ENCODE measurements at places on chromosomes 1 and 21. TPM values are rescaled to one million over a fixed set of nuclear protein-coding genes. Genes with fewer than 3 reads are reported as not detected.

The ESPN gene
- 14.4 TPM for total RNA-seq

The MACO1 gene
- total RNA-seq, result 20.4 TPM

The IL19 gene
- not detected for total RNA-seq

The ATAD3C gene
- total RNA-seq, result 2.4 TPM

The B3GALT5 gene
- not detected for total RNA-seq

The CXADR gene
- 3.0 TPM for total RNA-seq

The LSS gene
- 111 TPM for total RNA-seq

The PANK4 gene
- 32.3 TPM for total RNA-seq

The OR2AK2 gene
- not detected for total RNA-seq

The NHLH1 gene
- not detected for total RNA-seq

GRCh38 chr1:11109047-11109760, 9.5 kb upstream of the EXOSC10 start:
- no peak for DNase-seq

GRCh38 chr1:3029991-3030662, 8.9 kb downstream of the ACTRT2 start:
- no peak for DNase-seq

DNA sequence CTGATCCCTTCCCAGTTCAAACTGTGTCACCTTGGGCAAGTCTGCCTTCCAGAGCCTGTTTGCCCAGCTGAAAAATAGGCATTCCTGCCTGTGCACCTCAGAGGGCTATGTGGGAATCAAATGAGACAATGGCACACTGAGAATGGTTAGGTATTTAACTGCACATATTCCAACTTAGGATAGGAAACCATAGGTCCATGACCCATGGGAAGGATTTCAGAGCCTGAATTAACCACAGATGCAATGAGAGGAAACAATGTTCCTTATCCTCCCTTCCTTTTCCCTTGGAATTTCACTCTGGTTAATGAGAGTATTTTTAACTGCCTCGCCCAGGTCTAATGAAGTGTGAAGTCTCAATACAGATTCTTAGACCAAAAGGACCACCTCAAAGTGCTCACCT, 12.7 kb downstream of the PAFAH2 start:
- DNase-seq, result no peak

- DNase-seq, result no peak
Observed at GRCh38 chr1:51936531-51936930, 54.0 kb downstream of the RAB3B start.

- no peak for DNase-seq
Observed at GRCh38 chr21:28344985-28345384, 647.7 kb downstream of the LTN1 start.

DNA sequence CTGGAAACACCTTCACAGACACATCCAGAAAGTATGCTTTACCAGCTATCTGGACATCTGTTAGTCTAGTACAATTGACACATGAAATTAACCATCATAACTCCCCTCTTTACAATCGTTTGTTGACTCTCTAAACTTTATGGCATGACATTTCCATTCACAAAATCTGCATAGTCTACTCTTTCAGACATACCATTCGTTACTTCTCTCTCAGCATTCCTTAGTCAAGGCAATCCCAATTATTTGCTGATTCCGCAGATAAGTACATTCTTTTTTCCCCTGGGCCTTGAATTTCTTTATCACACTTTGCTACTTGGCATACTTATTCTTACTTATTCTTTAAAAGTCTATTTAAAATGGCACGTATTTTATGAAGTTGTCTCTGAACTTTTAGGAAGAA, 15.1 kb upstream of the CRB1 start:
- no peak for DNase-seq

- DNase-seq, result no peak
Observed at GRCh38 chr21:45914321-45914845, 67.2 kb upstream of the COL6A1 start.

- DNase-seq, result no peak
Observed at GRCh38 chr21:16194788-16195537, 465.2 kb downstream of the USP25 start.

GRCh38 chr1:58886611-58887010, 102.8 kb upstream of the JUN start:
- no peak for DNase-seq

- DNase-seq, result no peak
Observed at GRCh38 chr1:109892561-109893368, 17.9 kb upstream of the CSF1 start.

DNA sequence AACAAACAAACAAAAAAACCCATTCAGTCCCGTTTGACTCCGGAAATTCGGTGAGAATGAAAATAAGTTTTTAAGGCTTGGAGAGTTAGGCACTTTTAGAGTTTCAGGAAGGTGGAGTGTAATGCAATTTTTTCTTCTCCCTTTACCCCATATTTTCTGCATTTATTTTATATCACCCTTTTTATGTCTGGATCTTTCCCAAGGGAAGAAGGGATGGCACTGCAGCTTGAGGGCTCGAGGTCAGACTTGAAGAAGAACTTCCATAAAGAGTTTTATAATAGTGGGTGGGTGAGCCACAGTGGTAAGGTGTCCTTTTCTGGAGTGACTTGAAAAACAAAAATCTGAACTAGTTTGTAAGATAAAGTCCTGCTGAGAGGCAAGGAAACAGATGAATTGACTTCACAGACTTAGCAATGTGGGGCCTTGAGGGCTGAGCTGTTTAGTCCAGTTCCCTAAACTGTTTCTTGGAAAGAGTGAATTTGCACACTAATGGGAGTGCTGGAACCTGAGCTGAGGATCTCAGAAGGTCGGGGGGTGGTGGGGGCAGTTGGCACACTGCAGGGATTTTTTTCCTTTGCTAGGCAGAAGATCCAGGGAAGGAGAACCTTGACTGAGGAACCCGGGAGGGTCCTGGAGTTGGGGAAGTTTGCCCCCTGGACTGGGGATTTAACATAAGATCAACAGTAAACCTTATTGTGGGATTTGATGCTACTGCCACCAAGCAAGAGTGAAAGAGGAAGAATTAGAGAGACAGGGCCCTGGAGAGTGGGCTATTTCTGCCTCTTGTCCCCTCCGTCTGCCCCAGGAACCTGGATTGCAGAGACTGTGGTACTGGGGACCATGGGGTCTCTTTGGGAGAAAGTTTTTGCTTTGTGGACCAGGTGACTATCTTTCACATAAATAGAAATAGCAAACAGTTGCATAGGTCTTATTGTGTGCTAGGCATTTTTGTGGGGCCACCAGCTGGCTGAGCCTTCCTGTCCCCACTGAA, 1.8 kb upstream of the MEX3A start:
- no peak for DNase-seq

DNA sequence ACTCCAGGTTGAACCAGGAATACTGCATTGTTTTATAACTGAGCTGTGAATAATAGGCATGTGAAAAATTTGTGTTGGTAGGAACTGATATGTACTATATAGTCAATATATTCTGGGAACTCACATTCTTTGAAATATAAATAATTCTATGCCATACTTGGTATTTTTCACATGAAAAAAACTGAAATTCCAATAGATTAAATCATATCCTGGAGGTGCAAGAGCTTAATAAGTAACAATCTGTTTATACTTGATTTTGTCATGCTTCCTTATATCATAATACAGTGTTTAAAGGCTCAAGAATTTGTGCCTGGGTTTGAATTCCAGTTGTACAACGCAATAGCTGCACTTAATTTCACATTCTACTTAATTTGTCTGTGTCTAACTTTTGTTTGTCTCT, 387.0 kb downstream of the USP25 start:
- no peak for DNase-seq

DNA sequence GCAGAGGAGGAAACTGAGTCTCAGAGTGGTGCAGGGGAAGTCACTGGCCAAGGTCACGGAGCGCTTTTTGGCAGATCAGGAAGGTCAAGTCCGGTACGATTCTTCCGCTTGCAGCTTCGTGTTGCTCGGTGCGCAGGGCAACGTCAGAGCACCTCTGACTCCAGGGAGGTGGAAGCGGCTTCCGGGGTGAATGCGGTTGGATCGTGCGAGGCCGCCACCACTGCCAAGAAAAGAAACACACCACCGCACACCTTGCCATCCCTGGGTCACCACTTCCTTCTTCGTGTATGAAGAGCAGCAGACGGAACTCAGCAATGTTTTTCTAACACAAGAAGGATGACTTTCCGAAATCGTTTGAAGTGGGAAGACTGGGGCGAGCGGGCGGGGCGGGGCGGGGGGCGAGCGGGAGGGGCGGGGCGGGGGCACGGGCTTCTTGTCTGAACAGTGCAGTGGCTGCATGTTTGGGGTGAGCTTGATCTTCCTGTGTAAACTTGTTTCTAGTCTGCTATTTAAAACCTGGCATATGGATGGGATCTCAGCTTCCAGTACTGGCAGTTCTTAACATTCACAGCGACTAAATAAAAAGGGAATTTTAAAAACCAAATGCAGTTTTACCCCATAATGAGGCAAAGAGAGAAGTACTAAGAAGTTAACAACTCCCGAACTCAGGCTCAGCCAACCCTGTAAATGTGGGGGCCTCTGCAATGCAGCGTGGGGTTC, 300.0 kb downstream of the RRAGC start:
- DNase-seq, result peak; percentile 62

DNA sequence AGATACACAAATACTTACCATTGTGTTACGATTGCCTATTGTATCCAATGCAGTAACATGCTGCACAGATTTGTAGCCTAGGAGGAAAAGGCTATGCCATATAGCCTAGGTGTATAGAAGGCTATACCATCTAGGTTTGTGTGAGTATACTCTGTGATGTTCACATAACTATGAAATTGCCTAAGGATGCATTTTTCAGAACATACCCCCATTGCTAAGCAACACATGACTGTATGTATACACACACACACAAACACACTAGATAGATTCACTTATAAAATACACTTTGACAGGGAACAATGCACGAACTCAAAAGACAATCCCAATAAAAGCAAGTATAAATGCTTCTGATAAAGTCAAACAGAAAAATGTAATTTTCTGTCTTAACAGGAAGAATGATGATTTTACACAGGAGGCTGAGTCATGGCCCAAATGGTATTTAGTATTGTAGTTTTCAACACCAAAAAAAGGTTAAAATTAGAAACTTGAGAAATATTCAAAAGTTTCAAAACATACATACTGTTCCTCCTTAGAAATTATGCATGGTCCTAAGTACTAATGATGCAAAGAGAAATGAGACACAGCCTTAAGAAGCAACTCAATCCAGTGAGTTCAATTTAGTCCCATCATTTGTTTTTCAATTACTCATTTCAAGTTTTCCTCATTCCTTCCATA, 12.2 kb downstream of the FH start:
- DNase-seq, result no peak

DNA sequence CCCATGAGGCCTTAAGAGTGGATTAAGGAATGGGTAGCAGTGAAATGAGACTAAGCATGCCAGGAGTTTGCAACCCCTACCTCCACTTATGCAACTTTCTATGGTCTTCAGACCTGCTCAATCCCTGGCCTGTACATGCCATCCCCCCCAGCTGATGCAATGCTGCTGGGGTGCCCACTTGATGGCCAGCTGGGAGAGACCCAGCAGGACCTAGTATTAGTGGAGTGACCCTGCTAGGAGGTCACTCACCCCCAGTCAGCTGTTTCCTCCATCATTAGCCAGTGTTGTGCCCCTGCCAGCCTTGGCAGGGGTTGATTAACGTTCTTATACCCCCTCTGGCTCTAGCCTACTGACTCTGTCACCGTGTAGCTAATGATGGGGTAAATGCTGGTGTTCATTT, 236.6 kb downstream of the DYRK1A start:
- DNase-seq, result no peak

DNA sequence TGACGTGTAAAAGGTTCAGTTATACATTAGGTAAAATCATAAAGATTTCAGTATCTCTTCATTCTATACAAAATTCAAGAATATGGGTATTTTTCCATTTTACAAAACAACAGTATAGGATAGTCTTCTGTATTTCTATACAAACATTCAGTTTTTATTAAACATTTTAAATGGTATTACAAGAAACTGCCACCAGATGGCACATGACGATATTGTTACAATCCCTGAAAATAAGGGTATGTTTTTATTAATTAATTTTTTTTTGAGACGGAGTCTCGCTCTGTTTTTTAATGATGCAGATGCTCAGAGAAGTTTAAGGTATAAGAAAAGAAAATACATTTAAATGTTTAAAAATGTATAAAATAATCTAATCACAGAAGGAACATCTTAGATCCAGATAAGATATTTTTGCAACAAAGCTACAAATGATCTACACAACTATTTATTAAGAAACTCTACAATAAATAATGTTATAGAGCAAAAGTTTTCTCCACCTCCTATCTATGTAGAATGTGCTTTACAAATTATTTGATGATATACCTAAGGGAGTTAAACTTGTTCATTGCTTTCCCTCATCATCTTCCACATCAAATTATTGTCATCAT, 23.5 kb upstream of the RSBN1 start:
- no peak for DNase-seq

DNA sequence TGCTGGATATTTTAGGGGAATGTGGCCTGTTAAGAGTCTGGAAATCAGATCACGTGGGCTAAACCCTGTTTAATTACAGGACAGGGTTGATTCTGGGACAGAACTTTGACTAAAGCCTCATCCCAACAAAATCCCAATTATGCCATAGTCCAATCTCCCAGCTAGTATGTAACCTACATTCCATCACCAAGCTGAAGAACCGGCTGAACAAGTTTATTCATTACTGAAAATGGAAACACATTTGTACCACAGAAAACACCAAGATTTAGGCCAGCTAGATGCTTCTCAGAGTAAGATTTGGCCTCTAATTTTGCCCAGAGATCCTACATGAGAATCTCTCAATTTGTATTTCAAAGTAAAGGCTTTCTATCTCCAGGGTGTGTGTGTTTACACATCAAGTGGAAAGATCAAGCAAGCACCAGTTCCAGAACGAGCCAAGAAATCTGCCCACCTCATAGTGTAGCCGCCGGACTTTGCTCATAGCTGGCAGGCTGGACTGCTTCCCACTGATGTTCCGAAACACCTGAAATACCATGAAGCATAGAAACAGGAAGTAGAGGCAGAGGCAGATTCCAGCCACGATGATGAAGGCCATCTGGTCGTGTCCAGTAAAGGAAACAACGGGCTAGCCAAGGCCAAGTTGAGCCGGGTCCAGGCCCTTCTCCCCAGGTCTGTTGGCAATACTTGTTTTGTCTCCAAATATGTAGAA, 86.8 kb downstream of the WLS start:
- DNase-seq, result no peak

GRCh38 chr21:35382696-35383095, 333.6 kb upstream of the RUNX1 start:
- DNase-seq, result no peak

GRCh38 chr1:159829822-159830465, 3.3 kb downstream of the SLAMF8 start:
- no peak for DNase-seq

- DNase-seq, result peak; percentile 79
Observed at GRCh38 chr1:1157914-1158710, 15.6 kb upstream of the TTLL10 start.

DNA sequence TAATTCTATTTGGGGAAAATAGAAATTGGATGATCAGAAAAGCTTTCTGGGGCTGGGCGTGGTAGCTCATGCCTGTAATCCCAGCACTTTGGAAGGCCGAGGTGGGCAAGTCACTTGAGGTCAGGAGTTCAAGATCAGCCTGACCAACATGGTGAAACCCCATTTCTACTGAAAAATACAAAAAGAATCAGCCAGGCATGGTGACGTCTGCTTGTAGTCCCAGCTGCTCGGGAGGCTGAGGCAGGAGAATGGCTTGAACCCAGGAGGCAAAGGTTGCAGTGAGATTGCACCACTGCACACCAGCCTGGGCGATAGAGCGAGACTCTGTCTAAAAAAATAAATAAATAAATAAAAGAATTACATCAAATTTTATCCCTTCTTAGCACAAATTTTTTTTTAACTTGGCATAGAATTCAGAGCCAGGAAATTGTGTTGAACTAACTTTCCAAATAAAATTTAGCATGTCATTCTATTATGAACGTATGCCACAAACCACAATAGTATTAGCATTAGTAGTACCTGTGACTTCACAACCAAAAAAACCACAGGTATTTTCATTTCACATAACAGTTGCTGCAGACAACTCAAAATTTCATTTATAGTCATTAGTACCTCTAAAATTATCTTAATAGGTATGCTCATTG, 4.5 kb upstream of the ANKRD13C start:
- DNase-seq, result no peak

All from sciatic nerve (tissue), 2 donors.